EH (cell line): ENCODE measurements at places on chromosomes 12 and 14.

GRCh38 chr12:57235728-57236131 lies 6.2 kb downstream of the SHMT2 start:
- DNase-seq = no peak

GRCh38 chr12:68745376-68745903 lies 536 bp upstream of the SLC35E3 start:
- no peak for DNase-seq

DNA sequence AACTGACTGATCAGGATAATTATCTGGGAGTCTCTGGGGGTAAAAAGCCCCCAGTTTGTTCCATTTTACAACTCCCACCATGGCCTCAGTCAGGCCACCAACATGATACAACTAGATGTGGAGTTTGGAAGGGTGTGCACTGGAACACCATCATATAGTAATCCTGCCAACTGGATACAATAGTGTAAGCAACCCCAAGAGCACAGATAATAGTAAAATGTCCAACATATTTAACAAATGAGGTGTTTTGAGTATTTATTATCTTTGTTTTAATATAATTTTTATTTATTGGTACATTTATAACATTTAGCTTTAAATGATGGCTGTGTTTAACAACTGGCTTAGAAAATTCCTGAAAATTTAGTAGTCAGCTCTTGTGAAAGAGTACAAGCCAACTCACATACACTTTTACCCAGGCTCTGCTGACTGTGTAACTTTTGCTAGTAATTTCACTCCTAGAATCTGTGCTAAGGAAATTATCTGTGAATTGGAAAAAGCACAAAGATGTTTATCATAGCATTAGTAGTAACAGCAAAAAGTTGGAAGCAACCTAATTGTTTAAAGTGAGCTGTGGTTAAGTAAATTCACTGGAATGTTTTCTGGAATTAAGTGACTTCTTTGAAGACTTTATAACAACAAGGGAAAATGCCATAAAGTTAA lies 196.8 kb downstream of the RAD51B start:
- DNase-seq = peak; percentile 77

GRCh38 chr12:99549651-99550050 lies 97.9 kb upstream of the GARIN6 start:
- no peak for DNase-seq

- no peak for DNase-seq
Observed at GRCh38 chr12:90630006-90630405, 325.0 kb downstream of the CCER1 start.
